Cardiac muscle cell (in vitro differentiated cells and primary cell): ENCODE measurements at places on chromosomes 1 and 21. TPM values are rescaled to one million over a fixed set of nuclear protein-coding genes. Genes with fewer than 3 reads are reported as not detected.

LCA5L gene
- total RNA-seq, result 2.0 and 2.9 TPM in 2 replicates

RIPK4 gene
- total RNA-seq, result 2.4 and 2.7 TPM in 2 replicates

FCRLB gene
- total RNA-seq, result 2.9 and 3.0 TPM in 2 replicates

NEGR1 gene
- total RNA-seq, result 0.06 and 0.28 TPM in 2 replicates

SELE gene
- not detected in 2 replicates for total RNA-seq
